ENCODE measurements at places on chromosomes 16 and 17.

GRCh38 chr17:34637548-34638525 is 58.5 kb downstream of the TMEM132E start:
- DNase-seq, result peak; percentile 56

DNA sequence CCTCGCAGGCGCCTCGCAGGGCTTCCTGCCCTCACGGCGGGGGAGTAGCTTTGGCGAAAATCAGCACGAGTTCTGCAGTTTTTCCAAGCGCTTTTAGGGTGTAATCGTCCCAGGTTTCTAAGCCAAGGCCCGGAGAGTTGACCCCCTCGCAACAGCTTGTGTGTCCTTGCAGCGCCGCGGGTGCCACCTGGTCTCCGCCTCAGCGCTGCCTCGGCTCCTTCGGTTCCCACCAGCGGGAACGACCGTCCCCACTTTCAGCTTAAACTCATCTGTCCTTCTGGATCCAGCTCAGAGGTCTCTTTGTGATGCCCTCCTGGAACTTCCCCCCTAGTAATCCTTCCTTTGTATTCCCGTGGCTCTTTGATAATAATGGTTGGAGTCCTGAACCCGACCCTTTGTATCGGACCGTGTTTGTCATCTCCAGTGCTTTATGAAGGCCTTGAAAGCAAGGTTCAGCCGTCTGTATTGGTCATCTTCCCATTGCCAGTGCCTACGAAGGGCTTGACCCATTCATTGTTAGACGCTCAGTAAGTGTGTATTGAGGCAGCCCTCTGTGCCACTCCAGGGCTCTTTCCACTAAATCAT is 858 bp upstream of the SMARCE1 start:
- no peak for DNase-seq

DNA sequence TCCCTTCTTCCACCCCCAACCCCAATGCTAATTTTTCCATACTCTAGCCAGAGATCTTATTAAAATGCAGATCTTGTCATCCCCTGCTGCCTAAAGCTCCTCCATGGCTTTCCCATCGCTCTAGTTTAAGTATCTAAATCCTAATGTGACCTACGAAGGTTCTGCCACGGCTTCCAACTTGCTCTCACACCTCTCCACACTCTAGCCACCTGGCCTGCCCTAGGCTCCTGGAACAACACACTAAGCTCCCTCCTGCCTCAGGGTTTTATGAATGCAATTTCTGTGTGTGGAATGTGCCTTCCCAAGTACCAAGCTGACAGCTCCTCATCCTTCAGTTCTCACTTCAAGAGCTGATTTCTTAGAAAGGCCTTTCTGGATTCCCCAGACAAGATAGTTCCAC is 16.6 kb downstream of the NXPH3 start:
- DNase-seq, result no peak

- no peak for DNase-seq
Observed at GRCh38 chr16:57152096-57153093, 33.4 kb downstream of the PSME3IP1 start.

DNA sequence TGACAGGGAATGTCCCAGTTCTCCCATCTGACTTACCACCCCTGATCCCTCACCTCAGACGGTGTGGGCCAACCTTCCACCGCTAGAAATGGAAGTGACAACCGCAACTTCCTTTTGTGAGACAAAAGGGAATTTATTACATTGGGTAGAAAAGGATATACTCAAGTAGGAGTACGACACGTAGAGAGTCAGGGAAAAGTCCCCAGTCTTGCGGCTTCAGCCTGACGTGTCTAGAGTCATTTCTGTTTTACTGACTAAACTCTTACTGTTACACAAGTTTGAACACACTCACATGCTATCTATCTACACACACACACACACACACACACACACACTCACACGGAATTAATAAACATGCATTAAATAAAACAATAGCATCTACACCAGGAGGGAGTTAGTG is 178.9 kb downstream of the COPRS start:
- peak; percentile 37 for DNase-seq

GRCh38 chr16:22397931-22398330 is 23.5 kb upstream of the CDR2 start:
- no peak for DNase-seq

GRCh38 chr16:51834133-51834532 is 683.1 kb upstream of the SALL1 start:
- no peak for DNase-seq

- DNase-seq, result peak; percentile 97
Observed at GRCh38 chr16:2212362-2213324, 2.0 kb upstream of the BRICD5 start.

GRCh38 chr16:31063495-31063842 is 10.6 kb downstream of the ZNF668 start:
- DNase-seq, result no peak

DNA sequence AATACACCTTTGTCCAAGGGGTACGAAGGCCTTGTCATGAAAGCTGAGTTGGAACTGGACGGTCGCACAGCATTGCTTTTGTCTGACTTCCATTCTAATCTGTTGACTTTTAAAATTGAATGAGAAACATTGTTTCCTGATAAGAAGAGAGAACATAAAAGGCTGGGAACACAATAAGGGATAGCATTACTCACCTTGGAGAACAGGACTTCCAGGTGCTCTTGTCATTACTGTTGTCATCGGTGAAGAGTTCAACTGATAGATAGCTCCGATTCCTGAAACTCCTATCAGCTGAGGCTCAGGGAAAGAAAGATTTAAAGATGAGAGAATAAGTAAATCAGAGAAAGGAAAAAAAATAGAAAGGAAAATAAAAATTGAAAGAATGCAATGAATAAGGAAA is 351.1 kb downstream of the KCNJ2 start:
- peak; percentile 0 for DNase-seq

GRCh38 chr17:48954300-48954755 is 9.7 kb upstream of the SNF8 start:
- no peak for DNase-seq

DNA sequence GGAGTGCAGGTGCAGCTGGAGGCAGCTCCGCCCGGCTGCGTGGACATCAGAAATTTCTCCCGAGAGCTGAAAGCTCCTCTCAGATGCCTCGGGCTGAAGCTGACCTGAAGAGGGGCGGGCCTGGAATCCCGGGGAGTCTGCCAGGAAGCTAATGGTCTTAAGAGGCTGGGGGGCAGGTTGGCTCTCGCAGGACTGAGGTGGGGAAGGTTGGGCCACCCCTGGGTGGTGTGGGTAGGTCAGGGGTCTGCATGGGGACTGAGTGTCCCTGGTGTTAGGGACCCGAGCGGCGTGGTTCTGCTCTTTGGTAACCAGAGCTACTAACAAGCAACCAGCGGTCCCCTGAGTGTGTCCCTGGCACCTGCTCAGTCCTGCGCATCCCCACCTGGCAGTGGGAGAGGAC is 3.5 kb downstream of the CHMP6 start:
- no peak for DNase-seq

DNA sequence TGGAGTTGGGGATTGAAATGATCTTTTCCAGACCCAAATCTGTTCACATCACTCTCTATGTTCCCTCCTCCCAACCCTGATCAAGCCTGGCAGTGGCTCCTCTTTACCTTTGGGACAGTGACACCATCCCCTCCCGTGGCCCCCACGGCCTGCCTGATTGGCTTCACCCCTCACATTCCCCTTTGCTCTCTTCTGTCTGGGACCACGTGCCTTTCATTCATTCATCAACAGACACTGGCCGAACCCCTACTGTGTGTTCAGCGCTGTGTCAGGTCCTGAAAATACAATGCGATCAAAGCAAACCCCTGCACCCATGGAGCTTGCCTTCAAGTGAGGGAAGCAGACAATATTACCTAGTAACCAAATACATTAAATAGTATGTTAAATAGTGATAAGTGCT is 2.2 kb upstream of the ALOX12B start:
- DNase-seq, result no peak

GRCh38 chr16:17056666-17057065 is 414.1 kb downstream of the XYLT1 start:
- no peak for DNase-seq

GRCh38 chr17:50285941-50286340 is 11.7 kb downstream of the TMEM92 start:
- no peak for DNase-seq

- DNase-seq, result no peak
Observed at GRCh38 chr16:73034374-73034773, 13.6 kb downstream of the ZFHX3 start.

DNA sequence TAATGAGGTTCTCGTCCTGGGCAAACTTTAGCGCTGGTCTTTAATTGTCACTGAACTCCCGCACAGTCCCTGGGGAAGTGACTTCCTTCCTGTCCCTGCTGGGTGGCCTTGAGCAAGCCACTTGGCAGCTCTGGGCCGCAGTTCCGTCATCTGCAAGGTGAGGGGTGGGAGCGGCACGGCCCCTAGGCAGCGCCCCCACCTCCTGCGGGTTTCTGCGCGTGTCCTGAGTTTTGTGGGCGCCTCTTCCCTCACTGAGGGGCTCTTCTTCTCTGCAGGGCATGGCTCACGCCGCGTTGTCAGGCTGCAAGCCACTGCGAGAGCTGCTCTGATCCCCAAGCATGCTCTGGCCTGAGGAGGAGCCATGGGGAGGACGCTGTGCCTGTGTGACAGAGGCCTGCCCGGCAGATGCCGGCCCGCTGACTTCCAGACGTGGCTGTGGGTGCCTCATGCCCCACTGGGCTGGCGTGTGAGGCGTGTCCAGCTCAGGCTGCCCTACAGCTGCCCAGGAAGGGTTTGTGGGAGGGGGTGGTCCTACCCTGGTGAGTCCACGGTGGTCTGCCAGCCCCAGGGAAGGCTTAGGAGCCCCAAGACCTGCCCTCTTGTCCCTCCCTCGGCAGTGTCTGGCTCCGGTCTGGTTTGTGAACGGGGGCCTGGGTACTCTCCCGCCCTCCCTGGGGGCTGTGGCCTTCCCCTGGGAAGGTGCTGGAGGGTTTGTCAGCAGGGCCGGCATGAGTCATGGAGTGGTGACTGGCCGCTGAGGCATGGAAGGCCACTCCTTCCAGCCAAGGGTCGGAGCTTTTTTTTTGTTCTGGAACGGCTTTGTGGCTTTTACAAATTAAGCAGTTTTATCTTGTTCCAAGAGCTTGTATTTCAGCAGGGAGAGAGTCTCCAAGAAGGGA is 182.0 kb downstream of the SEC14L1 start:
- peak; percentile 94 for DNase-seq

- no peak for DNase-seq
Observed at GRCh38 chr16:62546701-62547100, 510.5 kb upstream of the CDH8 start.

DNA sequence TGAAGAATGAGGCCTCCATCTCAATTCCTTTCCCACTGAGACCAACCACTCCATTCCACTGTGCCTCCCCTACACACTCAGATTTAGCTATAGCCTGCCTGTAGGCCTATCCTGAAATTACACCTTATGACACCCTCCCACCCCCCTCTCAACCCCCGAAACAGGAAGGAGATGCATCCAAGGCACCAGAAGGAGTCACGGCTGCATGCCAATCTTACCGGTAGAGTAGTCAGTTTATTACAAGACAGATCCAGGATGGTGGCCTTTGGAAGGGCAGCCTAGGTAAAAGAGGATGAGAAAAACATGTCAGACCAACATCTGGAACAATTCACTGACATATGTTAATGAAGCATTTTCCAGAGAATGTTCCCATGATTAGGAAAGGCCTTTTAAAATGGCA is 2.6 kb downstream of the LRRC59 start:
- no peak for DNase-seq

DNA sequence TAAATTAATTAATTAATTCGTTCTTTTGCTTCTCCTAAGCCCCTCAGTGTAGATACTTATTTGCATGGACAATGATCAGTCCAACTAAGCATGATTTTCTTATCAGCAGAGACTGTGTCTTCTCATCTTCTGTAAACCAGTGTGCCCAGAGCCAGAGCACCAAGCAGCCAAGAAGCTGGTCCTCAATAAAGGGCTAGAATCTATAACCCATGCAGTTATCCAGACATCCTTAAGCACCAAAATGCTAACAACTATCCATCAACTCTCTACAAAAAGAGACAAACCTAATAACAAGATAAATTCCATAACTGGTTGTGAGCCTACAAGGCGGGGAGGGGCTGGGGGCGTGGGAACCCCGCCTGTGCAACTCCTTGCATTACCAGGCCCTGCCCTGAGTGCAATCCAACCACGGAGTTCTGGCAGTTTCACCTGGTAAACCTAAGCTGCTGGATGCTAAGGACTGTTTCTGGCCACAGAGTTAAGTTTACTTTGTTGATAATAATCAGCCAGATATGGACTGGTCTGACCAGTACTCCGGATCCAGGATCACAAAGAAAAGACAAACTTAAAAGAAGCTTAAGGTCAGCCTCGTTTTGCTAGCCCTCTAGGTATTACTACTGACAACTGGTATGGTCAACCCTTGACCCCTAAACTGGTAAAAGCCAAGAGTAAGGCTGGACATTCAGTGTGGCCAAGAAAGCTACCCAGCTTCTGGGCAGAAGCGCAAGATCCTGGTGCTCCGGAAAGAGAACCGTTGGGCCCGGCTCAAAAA is 51.5 kb downstream of the ZFHX3 start:
- peak; percentile 95 for DNase-seq

DNA sequence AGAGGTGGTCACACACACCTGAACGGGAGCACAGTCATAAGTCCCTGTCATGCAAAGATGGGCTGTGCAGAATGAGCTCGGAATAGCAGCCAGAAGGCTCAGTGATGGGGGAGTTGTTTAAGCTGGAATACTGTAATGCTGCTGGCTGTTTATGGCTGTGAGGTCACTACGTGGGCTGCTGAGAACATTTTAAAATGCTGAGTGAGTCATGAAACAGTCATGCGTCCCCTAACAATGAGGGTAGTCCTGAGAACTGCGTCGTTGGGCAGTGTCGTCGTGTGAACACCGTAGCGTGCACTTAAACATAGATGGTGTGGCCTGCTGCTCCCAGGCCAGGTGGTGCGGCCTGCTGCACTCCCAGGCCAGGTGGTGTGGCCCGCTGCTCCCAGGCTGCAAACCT is 39.7 kb downstream of the TBCD start:
- peak; percentile 86 for DNase-seq

DNA sequence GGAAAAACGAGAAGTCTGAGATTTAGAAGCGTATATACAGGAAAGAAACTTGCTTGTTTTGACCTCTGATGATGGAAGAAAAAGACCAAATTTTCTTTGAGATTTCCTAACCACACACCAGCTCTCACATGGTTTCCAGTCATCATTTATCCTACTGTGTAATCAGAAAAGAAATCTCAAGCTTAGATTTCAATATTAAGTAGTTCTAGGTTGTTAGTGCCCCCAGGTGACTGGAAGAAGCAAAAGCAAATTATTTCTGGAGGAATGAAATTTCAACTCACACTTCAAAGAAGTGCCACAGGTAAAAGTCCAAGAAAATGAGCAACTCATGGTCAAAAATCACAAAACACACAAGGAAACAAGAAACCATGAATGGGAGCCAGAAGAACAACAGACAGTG is 51.8 kb upstream of the KDM6B start:
- no peak for DNase-seq

DNA sequence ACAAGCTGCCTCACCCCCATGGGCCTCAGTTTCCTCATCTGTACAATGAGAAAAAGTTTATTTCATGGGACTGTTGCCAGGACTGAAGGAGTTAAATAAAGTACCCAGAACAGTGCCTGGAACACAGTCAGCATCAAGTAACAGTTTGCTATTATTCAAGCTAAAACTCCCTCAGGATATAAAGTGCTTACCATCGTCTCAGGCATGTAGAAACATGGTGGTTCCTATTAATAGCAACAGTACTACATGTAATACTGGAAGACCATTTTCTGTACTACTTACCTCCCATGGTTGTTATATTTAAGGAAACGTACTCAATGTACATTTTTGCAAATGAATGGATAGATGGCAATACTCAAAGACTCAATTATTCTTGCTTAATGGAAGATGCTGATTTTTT is 93.4 kb downstream of the NCOR1 start:
- DNase-seq, result peak; percentile 67
